ENCODE measurements at places on chromosomes 3 and 15. TPM values are rescaled to one million over a fixed set of nuclear protein-coding genes. Genes with fewer than 3 reads are reported as not detected.

Gene PLA2G4E
- total RNA-seq = not detected

GRCh38 chr3:108103886-108104797 lies 13.3 kb upstream of the CD47 start:
- no peak for DNase-seq
- no peak overlapping the region for H3K27ac ChIP-seq
- peaks cover 37% of the 10 kb centered on the region for H3K4me1 ChIP-seq
- no peaks in the 10 kb centered on the region for H3K36me3 ChIP-seq

Gene TRANK1
- total RNA-seq = 52.3 TPM

- DNase-seq = no peak
- no peaks in the 10 kb centered on the region for H3K36me3 ChIP-seq
- H3K27ac ChIP-seq = no peak overlapping the region
- H3K4me3 ChIP-seq = no peak overlapping the region
- H3K27me3 ChIP-seq = no peaks in the 10 kb centered on the region
Measured at GRCh38 chr15:89802986-89803824, 11.4 kb downstream of the ANPEP start.

Gene TRPC1
- 0.45 TPM for total RNA-seq

Gene ENTPD3
- not detected for total RNA-seq

DNA sequence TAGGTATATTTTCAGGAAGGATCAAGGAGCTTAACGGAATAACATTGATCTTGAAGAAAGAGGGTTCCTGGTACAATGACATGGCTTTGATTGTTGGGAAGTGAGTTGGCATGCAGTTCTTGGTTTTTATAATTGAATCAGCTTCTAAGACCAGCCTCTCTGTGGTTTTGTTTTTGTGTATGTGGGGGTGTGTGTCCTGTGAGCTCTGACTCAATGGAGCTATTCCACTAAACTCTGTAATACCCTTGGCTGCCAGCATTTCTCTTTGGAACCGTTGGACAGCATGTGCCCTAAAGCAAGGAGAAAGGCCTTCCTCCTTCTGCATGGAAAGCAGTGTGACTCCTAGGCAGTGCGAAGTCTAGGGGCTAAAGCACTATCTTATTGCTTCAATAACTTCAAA lies 124.8 kb downstream of the EDEM1 start:
- DNase-seq = no peak
- no peak overlapping the region for H3K4me3 ChIP-seq
- H3K27me3 ChIP-seq = peaks cover 3% of the 10 kb centered on the region
- H3K36me3 ChIP-seq = no peaks in the 10 kb centered on the region
- no peaks in the 10 kb centered on the region for H3K4me1 ChIP-seq

DNA sequence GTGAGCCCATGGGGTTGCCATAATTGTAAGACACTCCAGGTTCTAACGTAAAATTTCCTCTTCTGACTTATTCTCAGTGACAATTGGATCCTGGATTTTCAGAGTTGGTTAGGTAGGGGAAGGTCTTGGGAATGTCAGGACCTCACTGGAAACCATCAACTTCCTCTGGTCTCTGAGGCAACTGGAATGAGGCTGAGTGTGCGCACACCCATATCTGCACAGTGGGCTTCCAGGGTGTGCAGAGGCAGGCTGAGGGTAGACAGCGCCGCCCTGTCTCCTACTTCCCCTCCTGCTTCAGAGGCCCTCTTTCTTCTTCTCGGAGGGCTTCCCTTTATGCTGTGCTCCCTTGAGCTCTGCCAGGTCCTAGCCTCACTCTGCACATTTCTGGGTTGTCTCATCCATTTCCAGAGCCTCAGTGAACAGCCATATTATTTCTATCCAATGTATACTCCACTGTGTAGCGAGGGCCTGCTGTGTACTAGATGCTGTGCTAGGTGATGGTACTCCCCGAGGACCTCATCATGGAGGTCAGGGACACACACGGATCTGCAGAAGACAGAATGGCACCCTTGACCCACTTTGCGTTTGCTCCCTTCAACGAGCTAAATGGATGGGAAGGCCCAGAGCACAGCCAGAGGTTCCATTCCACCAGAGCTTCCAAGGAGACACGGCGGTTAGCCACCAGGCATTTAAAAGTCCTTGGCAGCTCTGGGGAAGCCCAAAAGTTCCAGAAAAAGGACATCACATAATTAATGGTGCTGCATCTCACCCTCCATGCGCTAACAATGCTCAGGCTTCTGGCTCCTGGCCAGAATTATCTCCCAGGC lies 18.3 kb downstream of the ACAA1 start:
- peaks cover 31% of the 10 kb centered on the region for H3K36me3 ChIP-seq
- H3K4me3 ChIP-seq = no peak overlapping the region
- no peak for DNase-seq
- H3K27me3 ChIP-seq = no peaks in the 10 kb centered on the region
- no peak overlapping the region for H3K27ac ChIP-seq
- peaks cover 5% of the 10 kb centered on the region for H3K4me1 ChIP-seq

Gene TRIM69
- total RNA-seq = 59.5 TPM

DNA sequence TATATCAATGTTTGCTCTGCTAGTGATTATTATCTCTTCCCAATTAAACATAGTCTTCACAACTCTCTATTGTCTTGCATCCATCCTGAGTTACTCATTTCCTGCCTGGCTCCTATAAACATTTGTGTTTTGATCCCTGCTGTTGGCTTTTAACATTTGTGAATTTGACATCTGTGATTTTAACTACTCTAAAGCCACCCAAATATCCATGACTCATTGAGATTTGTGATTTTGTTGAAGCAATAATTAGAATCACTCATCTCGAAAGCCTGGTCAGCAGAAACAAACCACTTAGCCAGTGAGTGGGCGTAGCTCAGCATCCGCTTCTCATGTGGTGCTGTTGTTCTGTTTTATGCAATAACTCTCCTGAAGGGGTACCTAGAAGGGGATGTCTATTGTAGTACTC lies 174.3 kb upstream of the ZBTB20 start:
- H3K27me3 ChIP-seq = no peaks in the 10 kb centered on the region
- no peaks in the 10 kb centered on the region for H3K36me3 ChIP-seq
- H3K4me3 ChIP-seq = no peak overlapping the region
- no peak overlapping the region for H3K27ac ChIP-seq
- no peak for DNase-seq

DNA sequence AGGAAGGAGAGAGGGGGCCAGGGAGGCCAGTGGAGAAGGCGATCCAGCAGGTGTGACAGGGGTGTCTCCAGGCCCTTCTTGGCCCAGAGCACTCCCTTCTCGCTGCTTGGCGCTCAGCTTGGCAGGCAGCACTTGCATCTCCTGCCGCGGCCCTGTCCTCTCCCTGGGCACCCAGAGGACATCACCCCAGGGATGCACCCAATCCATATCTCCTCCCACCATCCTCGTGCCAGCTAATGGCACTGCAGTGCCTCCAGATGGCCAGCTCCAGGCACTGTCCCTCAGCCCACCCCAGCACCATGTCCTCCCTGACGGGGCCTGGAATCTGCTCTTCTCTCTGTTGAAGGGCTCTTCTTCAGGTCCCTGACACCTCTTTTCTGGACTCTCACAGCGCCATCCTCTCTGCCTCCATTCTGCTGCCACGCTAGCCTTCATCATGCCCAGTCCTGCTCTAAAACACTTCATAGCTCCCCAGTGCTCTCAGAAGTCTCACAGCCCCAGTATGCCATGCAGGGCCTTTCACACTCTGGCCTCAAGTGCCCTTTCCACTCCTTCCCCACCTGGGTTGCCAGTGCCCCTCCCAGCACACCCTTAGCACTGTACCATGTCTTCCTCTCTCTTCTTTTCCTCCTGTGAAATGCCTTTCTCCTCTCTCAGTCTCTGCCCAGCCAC lies 106.8 kb upstream of the SLC6A11 start:
- no peak for DNase-seq
- H3K4me1 ChIP-seq = peaks cover 9% of the 10 kb centered on the region
- no peak overlapping the region for H3K4me3 ChIP-seq
- peaks cover 56% of the 10 kb centered on the region for H3K27me3 ChIP-seq
- H3K36me3 ChIP-seq = no peaks in the 10 kb centered on the region

All from activated CD8-positive, alpha-beta T cell treated with anti-CD3 and anti-CD28 coated beads, Interleukin-2, amount 10 ng/mL, durations not matched to agents 7 days and 5 days (primary cell).